Putamen (tissue), 1 donor: ENCODE measurements at places on chromosomes 7 and 10.
A peak's percentile ranks its signal among the peaks of the same experiment; 100 is the strongest.

DNA sequence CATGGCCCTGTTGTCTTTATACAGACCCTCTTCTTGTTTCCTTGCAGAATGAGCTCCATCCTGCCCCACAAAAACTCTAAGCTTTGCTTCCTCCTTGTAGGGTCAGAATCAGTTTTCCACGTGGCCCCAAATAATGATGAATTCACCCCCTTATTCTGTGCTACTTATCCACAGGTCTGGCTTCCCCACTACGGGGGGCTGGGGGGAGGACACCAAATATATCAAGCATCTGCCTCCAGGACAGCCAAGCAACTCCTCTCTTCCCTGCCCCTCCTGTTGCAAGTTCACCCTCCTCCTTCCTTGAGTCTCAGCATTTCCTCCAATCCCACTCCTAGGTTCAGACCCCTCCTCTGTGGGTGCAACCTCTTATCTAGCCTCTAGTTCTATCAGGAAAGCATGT is 743.3 kb downstream of the GRID1 start:
- DNase-seq: no peak

- DNase-seq: no peak
Measured at GRCh38 chr7:27652518-27652917, 10.2 kb downstream of the HIBADH start.

DNA sequence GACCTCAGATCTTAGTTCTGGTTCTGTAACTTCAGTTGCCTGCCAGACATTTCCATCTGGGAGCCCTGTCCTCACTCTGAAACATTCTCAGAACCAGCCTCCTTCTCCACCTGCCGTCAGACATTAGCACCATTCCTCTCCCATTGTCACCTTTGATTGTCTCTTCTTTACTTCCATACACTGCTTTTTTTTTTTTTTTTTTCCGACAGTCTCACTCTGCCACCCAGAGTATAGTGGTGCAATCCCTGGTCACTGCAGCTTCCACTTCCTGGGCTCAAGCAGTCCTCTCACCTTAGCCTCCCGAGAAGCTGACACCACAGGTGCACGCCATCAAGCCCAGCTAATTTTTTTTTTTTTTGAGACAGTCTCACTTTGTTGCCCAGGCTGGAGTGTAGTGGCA is 21.1 kb upstream of the HIPK2 start:
- no peak for DNase-seq

DNA sequence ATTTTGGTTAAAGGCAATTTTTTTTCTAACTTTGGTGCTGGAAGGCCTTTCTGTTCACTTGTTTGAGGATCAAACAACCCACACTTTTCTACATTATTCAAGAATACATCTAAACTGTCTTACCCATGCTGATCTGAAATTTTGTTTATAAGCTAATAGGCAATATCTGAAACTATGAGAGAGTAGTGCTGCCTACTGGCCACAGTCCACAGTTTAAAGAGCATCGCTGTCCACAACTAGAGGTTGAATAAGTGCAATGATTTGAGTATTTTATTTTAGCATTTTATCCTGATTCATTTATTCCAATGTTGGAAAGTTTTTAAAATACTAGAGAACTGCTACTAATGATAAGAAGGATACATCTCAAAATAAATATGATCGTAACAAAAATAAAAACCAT is 306.9 kb downstream of the ELMO1 start:
- no peak for DNase-seq

GRCh38 chr10:114064151-114065048 is 20.7 kb downstream of the ADRB1 start:
- DNase-seq: no peak

DNA sequence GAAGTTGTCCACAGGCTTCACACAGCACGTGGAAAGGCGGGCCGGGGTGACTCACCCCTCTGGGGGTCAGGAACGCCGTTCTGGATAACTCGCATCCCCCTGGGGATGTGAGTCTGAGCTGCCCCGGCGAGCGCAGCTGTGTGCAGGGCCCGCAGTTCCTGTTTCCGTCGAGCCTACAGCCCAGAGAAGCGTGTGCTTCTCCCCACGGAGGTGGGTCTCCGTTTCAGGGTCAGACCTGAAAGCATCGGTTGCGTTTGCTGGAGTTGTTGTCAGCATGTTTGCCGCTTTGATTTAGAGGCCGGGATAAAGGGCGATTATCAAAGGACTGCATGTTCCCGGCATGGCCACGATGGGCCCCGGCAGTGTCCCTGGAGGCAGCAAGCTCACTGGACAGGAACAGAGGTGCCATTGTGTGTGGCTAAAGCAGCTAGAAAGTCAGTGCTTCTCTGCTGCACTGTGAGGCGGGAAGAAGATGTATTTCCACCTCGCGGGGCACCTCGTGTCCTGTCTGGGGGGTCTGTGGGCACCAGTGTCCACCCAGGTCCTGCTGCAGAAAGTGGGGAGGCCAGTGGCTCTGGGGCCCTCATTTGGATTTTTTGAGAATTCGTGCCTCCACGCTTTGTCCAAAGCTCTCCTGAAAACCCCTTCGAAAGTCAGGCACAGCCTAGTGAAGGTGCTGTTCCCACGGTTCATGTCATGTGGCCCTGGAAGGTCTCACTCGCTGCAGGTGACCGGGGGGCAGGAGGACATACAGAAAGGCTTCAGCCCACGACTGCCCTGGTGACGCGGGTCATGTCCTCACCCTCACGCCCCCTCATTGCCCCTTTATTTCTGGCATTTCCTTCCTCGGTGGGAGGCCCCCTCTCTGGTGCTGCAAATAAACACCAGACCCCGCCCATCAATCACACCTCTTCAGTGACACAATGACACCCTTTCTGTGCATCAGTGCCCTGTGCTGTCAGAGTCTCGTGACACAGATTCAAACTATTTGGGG is 27.4 kb upstream of the GDI2 start:
- peak; percentile 66 for DNase-seq

DNA sequence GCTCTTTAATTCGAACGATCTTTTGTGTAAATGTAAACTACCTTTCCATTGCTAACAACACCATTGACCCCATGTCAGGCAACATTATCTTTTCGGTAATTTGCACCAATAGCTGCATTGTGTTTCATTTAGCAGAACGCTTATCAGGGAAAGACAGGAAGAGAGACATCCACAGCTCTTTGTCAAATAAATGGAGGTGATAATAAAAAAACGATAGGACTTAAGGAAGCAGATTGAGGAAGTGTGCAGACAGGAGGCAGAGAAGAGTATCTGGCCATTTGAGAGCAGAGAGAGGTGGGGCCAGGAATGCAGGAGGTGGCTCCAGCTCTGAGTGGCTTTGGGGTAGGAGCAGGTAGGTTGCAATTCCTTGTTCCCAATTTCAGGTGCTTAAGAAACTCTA is 37.5 kb upstream of the ADARB2 start:
- no peak for DNase-seq

- DNase-seq: no peak
Measured at GRCh38 chr7:114766041-114766356, 155.9 kb upstream of the MDFIC start.

- no peak for DNase-seq
Measured at GRCh38 chr10:24390146-24390700, 181.3 kb downstream of the KIAA1217 start.

GRCh38 chr7:11009631-11010030 is 36.0 kb downstream of the PHF14 start:
- DNase-seq: no peak

DNA sequence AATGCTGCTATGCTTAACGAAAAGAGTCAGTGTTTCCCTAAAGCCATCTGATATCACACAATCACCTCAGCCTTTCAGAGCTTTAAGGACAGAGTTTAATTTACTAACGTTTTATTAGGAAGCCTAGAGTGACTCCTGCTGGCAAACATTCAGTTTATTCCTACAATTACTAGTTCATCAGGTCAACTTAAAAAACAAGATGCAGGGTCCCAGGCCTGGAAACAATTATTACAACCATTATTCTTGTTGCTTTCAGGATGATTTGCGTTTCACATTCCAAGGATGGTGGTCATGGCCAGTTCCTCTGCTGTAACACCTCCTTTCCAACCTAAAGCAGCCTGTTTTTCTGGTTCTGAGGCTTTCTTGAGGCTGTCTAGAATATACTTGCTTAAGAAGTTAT is 1.5 kb upstream of the FAM53B start:
- DNase-seq: no peak

GRCh38 chr10:24826009-24826408 is 102.3 kb upstream of the ARHGAP21 start:
- no peak for DNase-seq
